ENCODE measurements at places on chromosomes 2 and 18. TPM values are rescaled to one million over a fixed set of nuclear protein-coding genes. Genes with fewer than 3 reads are reported as not detected.

ZNF521 gene
- total RNA-seq = 0.30 TPM

ATP6V1B1 gene
- not detected for total RNA-seq

KLHL41 gene
- 0.23 TPM for total RNA-seq

CYP26B1 gene
- total RNA-seq = 0.06 TPM

C2orf92 gene
- total RNA-seq = 24.1 TPM

RNF152 gene
- 0.44 TPM for total RNA-seq

SERPINB11 gene
- total RNA-seq = not detected

FAP gene
- 0.88 TPM for total RNA-seq

DNA sequence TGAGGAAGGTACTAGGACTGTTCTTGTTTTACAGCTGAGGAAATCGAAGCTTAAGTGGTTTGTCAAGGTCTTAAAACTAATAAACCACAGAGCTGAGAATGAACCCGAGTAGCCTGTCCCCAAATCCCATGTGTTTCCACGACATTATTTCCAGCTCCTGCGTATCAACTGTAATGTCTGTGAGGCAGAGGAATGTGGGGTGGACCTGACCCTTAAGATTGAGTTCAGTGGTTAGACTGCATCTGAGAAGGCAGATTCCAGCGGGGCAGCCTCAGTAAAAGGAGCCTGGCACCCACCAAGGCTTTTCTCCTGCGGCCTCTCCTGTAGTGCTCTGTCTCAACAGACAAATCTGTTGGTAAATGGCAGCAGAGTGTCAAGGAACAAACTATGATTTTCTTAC lies 81.9 kb upstream of the TMEM178A start:
- no peak for DNase-seq
- no peaks in the 10 kb centered on the region for H3K36me3 ChIP-seq
- peaks cover 2% of the 10 kb centered on the region for H3K27me3 ChIP-seq

DNA sequence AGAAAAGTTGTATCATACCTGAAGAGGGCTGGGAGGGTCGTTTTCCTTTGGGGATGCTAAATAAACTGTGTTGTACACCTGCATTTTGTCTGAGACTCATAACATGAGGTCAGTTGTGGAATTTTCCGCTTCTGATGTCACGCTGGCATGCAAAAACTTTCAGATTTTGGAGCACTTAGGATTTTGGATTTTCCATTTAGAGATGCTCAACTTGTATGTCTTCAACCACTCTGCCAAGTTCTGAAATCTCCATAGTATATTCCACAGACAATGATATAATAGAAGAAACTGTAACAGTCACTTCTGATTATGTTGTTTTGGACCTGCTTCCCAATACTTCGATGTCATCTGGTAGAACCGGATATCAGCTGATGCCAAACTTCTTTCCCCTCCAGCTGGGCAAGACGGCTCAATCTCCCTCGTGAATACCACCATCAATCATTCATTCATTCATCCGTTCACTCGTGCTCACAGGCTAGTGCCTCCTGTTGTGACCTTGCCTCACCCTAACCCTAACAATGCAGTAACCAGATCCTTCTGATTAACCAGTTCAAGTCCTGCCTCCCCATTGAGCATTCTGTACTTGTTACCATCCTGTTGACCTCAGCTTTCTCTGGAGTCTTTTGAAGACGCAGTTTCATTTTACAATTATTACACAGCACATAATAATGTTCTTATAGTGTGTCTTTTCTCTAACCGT lies 5.3 kb upstream of the PLEKHH2 start:
- H3K27ac ChIP-seq = no peak overlapping the region
- peaks cover under 1% of the 10 kb centered on the region for H3K4me1 ChIP-seq
- DNase-seq = no peak
- H3K27me3 ChIP-seq = peaks cover 3% of the 10 kb centered on the region
- no peaks in the 10 kb centered on the region for H3K36me3 ChIP-seq

GRCh38 chr2:188974164-188974563 lies at the start of gene COL3A1:
Gene COL3A1 (plus strand): TSS chr2:188974373. CDS start chr2:188974490, 117 bp downstream.
- no peak for DNase-seq
- no peak within 1 kb of the TSS for H3K4me3 ChIP-seq
- H3K27ac ChIP-seq = no peak within 1 kb of the TSS
- H3K4me1 ChIP-seq = no peaks in the 10 kb centered on the region
- H3K36me3 ChIP-seq = no peaks in the 10 kb centered on the region

GRCh38 chr18:70578480-70578879 lies 289.6 kb downstream of the SOCS6 start:
- no peaks in the 10 kb centered on the region for H3K4me1 ChIP-seq
- DNase-seq = no peak
- H3K27ac ChIP-seq = no peak overlapping the region
- no peaks in the 10 kb centered on the region for H3K36me3 ChIP-seq
- H3K4me3 ChIP-seq = no peak overlapping the region

DNA sequence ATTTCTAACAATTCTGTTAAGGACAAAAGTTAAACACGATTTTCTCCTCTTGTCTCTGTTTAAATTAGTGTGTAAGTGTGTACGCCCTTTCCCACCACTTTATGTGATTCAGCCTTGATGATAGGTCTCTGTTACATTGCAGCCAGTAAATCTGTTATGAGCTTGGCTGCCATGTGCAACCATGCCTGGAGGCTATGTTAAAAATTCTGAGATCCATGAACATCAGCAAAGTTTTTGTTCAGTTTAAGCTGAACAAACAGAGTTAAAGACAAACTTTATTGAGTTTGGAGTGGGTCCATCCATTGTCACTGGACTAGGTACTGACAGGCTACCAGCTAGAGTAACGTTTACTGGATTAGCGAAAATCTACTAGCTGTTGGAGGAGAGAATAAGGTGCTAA lies 110.4 kb downstream of the NCKAP5 start:
- no peak overlapping the region for H3K27ac ChIP-seq
- no peaks in the 10 kb centered on the region for H3K4me1 ChIP-seq
- no peaks in the 10 kb centered on the region for H3K27me3 ChIP-seq
- H3K36me3 ChIP-seq = no peaks in the 10 kb centered on the region
- no peak for DNase-seq
- no peak overlapping the region for H3K4me3 ChIP-seq

DNA sequence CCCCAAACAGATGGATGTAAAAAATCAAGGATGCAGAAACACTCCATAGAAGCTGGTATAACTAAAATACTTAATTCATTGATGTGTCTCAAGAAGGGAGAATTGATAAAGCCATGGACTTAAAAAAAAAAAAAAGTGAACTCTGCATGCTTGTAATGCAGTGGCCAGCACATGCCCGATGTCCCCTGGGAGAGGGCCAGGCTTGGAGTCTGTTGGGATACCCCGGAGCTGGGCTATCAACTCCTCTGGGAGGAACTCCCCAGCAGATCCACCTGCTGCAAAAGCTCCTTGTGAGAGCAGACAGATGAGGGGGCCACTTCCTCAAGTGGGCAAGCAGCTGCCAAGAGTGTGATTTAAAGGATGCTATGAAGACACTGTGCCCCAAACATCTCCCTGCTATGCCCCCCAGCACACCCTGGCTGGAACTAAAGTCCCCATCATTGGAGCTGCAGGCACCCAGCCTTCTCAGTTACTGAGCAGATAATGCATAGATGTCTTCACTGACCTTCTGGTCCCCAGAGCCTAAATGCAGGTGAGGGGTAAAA lies 311.5 kb upstream of the ID2 start:
- peaks cover 3% of the 10 kb centered on the region for H3K27me3 ChIP-seq
- DNase-seq = no peak
- no peaks in the 10 kb centered on the region for H3K4me1 ChIP-seq
- no peaks in the 10 kb centered on the region for H3K36me3 ChIP-seq
- H3K4me3 ChIP-seq = no peak overlapping the region
- no peak overlapping the region for H3K27ac ChIP-seq

GRCh38 chr2:200703127-200703925 lies 108.4 kb upstream of the BZW1 start:
- H3K4me3 ChIP-seq = no peak overlapping the region
- DNase-seq = no peak
- H3K27me3 ChIP-seq = no peaks in the 10 kb centered on the region
- H3K27ac ChIP-seq = no peak overlapping the region
- H3K4me1 ChIP-seq = no peaks in the 10 kb centered on the region
- no peaks in the 10 kb centered on the region for H3K36me3 ChIP-seq

GRCh38 chr18:12057419-12058039 lies 36.1 kb upstream of the ANKRD62 start:
- no peaks in the 10 kb centered on the region for H3K36me3 ChIP-seq
- no peak overlapping the region for H3K4me3 ChIP-seq
- no peaks in the 10 kb centered on the region for H3K4me1 ChIP-seq
- no peak overlapping the region for H3K27ac ChIP-seq

GRCh38 chr2:108323619-108324018 lies 34.9 kb downstream of the SULT1C2 start:
- no peaks in the 10 kb centered on the region for H3K36me3 ChIP-seq
- H3K27ac ChIP-seq = no peak overlapping the region
- H3K4me3 ChIP-seq = no peak overlapping the region

GRCh38 chr2:226080334-226080733 lies 680.8 kb downstream of the NYAP2 start:
- no peak overlapping the region for H3K27ac ChIP-seq
- H3K4me1 ChIP-seq = no peaks in the 10 kb centered on the region
- no peak for DNase-seq

GRCh38 chr18:55252901-55253300 lies 293.6 kb upstream of the CCDC68 start:
- no peak overlapping the region for H3K4me3 ChIP-seq
- no peak overlapping the region for H3K27ac ChIP-seq
- no peaks in the 10 kb centered on the region for H3K4me1 ChIP-seq

GRCh38 chr2:47186351-47186750 lies 31.2 kb upstream of the STPG4 start:
- no peak overlapping the region for H3K27ac ChIP-seq
- H3K36me3 ChIP-seq = no peaks in the 10 kb centered on the region
- DNase-seq = no peak
- no peaks in the 10 kb centered on the region for H3K27me3 ChIP-seq

Measured in T-cell (primary cell).